Epithelial cell of alveolus of lung (primary cell): ENCODE measurements at places on chromosomes 6 and 20. TPM values are rescaled to one million over a fixed set of nuclear protein-coding genes. Genes with fewer than 3 reads are reported as not detected.

Gene SMOC2
- total RNA-seq = not detected in 2 replicates

Gene CST3
- total RNA-seq = 801 and 827 TPM in 2 replicates

Gene ZBTB2
- total RNA-seq = 6.9 and 9.7 TPM in 2 replicates

Gene DSP
- 2.2 and 12.7 TPM in 2 replicates for total RNA-seq

Gene ENPP4
- total RNA-seq = 0.39 and 0.96 TPM in 2 replicates

Gene BHLHE23
- total RNA-seq = not detected in 2 replicates

Gene ACSS1
- total RNA-seq = 3.0 and 3.2 TPM in 2 replicates

Gene UTRN
- total RNA-seq = 11.5 and 44.5 TPM in 2 replicates

Gene ZSCAN23
- 1.2 and 6.5 TPM in 2 replicates for total RNA-seq

Gene PRKN
- total RNA-seq = 0.65 and 3.8 TPM in 2 replicates

Gene DNAJC5
- total RNA-seq = 40.2 and 42.1 TPM in 2 replicates

Gene CCDC167
- 28.3 and 69.9 TPM in 2 replicates for total RNA-seq

Gene LHFPL5
- total RNA-seq = not detected in 2 replicates

Gene HLA-DQA1
- total RNA-seq = not detected in 2 replicates

Gene TRDN
- total RNA-seq = not detected in 2 replicates

Gene SLPI
- total RNA-seq = 4.9 TPM in 1 of 2 replicates, not detected in the other

Gene FAM209B
- total RNA-seq = not detected in 2 replicates

Gene DNAH8
- total RNA-seq = not detected in 2 replicates

Gene SPAG4
- total RNA-seq = 23.7 and 31.5 TPM in 2 replicates

Gene CTCFL
- total RNA-seq = not detected in 2 replicates

Gene KIAA1755
- total RNA-seq = 3.1 and 18.0 TPM in 2 replicates

Gene DUSP15
- 0.13 TPM in 1 of 2 replicates, not detected in the other for total RNA-seq

Gene HRH3
- not detected in 2 replicates for total RNA-seq

Gene TSBP1
- not detected in 2 replicates for total RNA-seq

Gene SDCBP2
- total RNA-seq = 1.8 and 10.4 TPM in 2 replicates

Gene ADGRF1
- not detected in 2 replicates for total RNA-seq

Gene MOXD1
- total RNA-seq = 16.0 and 20.6 TPM in 2 replicates

Gene MRPL18
- 75.6 and 96.3 TPM in 2 replicates for total RNA-seq

Gene FOXS1
- 1.7 TPM in 1 of 2 replicates, not detected in the other for total RNA-seq

Gene DLK2
- total RNA-seq = 1.0 and 1.8 TPM in 2 replicates

Gene CGA
- not detected in 2 replicates for total RNA-seq

Gene ATP6V1G2
- total RNA-seq = 4.1 and 5.9 TPM in 2 replicates

Gene ACTL10
- 1.4 and 4.9 TPM in 2 replicates for total RNA-seq

Gene PPDPF
- 107 and 208 TPM in 2 replicates for total RNA-seq

Gene LY6G6D
- total RNA-seq = not detected in 2 replicates

Gene OLIG3
- total RNA-seq = not detected in 2 replicates

Gene HEY2
- not detected in 2 replicates for total RNA-seq

Gene TRIM15
- not detected in 2 replicates for total RNA-seq

Gene APCDD1L
- 6.3 and 12.2 TPM in 2 replicates for total RNA-seq

Gene FABP7
- 0.16 TPM in 1 of 2 replicates, not detected in the other for total RNA-seq

Gene SYTL3
- 1.3 and 1.4 TPM in 2 replicates for total RNA-seq

Gene TGM3
- not detected in 2 replicates for total RNA-seq

Gene VGLL2
- not detected in 2 replicates for total RNA-seq

Gene TLDC2
- total RNA-seq = not detected in 2 replicates

Gene NRSN1
- not detected in 2 replicates for total RNA-seq

Gene MACROD2
- total RNA-seq = 0.39 and 0.96 TPM in 2 replicates

Gene CCN6
- not detected in 2 replicates for total RNA-seq

Gene CDH4
- 7.4 and 21.2 TPM in 2 replicates for total RNA-seq

Gene TBX18
- total RNA-seq = 2.7 and 7.0 TPM in 2 replicates

Gene NPEPL1
- 13.3 and 14.2 TPM in 2 replicates for total RNA-seq

Gene PRICKLE4
- 0.65 and 1.6 TPM in 2 replicates for total RNA-seq

Gene IMPG1
- 0.26 TPM in 1 of 2 replicates, not detected in the other for total RNA-seq

Gene SLC44A4
- total RNA-seq = 1.0 TPM in 1 of 2 replicates, not detected in the other
